ENCODE measurements at places on chromosomes 1 and 21.

DNA sequence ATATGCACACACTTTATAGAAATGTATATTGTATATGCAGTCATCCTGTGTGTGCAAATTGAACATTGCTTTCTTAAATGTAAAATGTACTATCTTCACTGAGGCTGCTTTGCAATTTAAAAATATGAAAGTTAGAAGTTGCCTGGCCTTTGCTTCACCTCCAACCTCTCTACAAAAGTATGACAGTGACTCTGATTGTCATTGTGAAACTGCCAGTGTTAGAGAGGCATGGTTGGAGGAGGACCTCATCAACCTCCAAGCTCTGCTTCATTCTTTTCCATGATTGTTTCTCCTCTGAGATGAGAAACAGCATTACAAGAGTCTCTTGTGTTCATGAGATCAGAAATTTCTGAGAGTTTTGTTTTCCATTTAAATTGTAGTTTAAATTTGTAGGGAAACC is 185.5 kb downstream of the ZC3H11B start:
- DNase-seq: no peak

- no peak for DNase-seq
These were observed 15.1 kb upstream of the B3GALT5 start for GRCh38 chr21:39597595-39597994.

DNA sequence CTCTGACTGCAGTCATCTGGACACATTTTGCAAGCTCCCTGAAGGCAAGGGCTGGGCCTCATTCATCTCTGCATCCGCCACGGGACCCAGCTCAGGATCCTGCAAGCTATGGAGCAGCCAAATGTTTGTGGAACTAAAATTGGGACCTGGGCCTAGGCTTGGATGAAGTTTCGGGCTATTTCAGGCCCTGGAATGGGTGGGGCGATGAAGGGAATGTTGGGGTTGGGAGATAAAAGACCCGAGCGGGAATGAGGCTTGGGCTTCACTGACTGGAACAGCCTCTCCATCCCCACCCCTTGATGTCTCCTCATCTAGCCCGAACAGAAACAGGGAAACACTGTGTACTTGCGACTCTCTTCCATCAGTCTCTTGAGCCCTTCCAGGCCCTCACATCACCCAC is 7.3 kb upstream of the AHCYL1 start:
- DNase-seq: no peak

DNA sequence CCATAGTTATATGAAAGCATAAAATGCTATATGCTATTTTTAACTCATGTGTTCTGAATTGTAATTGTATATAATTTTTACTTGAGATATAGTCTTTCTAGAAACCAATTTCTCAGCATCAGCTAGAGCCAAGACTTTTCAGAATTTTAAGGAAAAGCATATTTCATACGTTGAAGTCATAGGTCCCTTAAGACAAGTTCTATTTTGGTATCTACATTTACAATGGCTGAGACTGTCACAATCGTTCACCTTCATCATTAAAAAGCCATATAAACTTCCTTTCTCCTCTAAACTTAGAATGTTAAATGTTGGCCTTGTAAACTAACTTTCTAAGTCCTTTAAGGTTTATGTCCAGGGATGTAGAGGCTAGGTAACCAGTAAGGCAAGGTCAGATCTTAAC is 104.1 kb downstream of the LRRC40 start:
- DNase-seq: no peak

DNA sequence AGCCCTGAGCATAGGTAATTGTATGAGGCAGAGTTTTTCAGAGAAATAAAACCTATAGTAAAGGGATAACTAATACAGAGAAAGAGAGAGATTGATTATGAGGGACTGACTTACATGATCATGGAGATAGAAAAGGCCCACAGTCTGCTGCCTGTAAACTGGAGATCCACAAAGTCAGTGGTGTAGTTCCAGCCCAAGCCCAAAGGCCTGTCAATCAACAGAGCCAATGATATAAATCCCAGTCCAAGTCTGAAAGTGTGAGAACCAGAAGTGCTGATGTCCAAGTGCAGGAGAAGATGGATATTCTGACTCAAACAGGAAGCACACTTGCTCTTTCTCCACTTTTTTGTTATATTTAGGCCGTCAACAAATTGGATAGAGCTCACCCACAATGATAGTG is 340.1 kb upstream of the RGS18 start:
- DNase-seq: no peak

DNA sequence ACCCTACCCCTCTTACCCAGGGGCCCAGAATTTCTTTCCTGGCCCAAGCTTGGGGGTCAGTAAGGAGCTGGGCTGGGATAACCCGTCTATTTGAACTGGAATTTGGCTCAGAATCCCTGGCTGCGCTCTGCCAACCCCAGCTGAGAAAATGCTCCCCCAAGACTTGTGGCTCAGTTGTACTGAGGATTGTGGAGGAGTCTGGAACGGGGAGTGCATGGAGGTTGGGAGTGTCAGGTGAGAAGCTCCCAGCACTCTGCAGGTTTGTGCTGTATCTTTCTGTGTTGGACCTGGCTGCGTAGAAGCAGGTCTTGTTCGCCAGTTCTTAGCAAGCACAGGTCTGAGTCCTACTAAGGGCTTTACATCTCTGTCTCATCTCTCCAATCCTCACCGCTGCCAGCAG is 1.6 kb downstream of the TCEA3 start:
- DNase-seq: no peak

DNA sequence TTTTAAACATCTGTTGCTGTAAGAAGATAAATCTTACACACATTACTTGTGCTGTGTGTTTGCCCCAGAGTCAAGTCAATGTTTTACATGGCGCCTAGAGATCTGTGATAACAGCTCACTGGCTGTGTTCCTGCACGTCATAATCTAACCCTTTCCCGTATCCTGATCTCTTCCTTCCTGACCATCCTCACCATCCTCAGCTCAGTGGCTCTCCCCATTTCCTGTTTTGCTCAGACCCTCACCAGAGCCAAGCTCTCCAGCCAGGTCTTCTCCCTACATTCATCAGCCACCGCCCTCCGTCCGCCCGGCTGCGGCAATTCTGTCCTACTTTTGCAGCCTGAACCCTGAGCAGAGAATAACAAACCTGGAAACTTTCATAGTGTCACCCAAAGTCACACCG is 824.7 kb downstream of the USP25 start:
- no peak for DNase-seq

- DNase-seq: no peak
These were observed 33.0 kb downstream of the AK4 start for GRCh38 chr1:65180977-65181376.

DNA sequence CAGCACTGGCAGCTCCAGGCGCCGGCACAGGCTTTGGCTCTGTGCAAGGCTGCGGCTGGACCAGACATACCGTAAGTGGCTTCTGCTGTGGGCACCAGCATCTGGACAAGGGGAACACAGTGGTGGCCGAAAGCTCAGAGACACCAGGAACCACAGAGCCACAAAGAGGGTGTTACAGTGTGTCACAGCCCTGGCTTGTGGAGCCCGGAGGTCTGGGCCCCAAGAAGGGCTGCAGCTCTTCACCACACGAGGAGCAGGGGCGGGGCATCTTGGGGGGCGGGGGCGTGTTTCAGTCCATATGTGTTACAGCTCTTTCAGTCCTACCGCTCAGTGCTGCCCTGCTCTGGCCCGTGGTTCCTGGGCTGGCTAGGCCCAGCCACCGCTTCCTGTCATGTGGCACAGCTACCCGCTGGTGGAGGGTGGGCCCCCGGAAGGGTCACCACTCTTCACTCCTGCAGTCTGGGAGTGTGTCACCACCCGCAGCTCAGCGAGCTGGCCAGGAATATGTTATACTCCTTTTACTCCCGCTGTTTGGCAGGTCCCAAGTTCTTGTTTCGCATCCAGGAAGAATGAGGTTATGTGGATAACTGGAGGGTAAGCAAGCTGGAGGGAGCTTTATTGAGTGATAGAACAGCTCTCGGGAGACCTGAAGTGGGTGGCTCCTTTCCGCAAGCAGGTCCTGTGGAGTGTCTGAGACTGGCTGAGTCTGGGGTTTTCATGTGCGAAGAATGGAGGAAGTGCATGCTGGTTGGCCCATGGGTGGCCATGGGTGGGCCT is 3.3 kb upstream of the LSM10 start:
- no peak for DNase-seq

DNA sequence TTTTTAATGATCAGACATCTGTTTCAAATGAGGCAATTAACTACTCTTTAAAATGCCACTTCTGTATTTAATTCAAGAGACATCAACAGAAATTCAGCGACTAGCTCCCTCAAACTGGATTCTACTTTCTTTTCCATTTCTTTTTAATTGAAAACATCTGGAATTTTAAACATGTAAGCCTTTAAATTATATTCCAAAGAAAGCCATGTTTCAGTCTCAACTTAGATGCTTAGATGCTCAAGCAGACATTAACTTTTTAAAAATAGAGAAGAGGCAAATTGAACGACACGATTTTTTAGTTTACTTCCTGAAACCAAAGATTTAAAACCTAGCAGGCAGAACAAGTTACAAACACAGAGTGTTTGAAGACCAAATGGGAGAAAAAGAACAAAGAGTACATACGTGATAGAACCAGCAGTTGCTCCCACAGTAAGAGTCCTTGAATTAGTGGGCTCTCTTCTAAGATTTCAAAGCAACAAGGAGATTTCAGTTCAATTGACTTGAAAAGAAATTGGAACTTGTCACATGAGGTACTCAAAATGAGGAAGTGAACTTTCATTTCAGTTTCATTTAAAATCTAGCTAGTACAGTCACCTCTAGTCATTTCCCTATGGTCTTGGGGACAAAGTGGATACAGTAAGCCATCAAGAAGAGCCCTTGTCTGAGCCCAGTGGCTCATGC is at the start of gene CTSS:
TSS of gene CTSS (minus strand) at position 483 of the 681 bp plus-strand sequence. CDS start 1,015 bp downstream, outside the sequence.
- peak; percentile 25 for DNase-seq

- no peak for DNase-seq
These were observed 6.8 kb downstream of the FRRS1 start for GRCh38 chr1:99759518-99760160.

- DNase-seq: no peak
These were observed 82.0 kb downstream of the STUM start for GRCh38 chr1:226630592-226630991.

- no peak for DNase-seq
These were observed 382.3 kb downstream of the PRDM2 start for GRCh38 chr1:14082331-14082730.

GRCh38 chr1:167288390-167289074 is 67.8 kb downstream of the POU2F1 start:
- no peak for DNase-seq

Measured in HFF-Myc (cell line).